Gastrocnemius medialis (tissue), 4 donors: ENCODE measurements at places on chromosomes 3 and 15.

DNA sequence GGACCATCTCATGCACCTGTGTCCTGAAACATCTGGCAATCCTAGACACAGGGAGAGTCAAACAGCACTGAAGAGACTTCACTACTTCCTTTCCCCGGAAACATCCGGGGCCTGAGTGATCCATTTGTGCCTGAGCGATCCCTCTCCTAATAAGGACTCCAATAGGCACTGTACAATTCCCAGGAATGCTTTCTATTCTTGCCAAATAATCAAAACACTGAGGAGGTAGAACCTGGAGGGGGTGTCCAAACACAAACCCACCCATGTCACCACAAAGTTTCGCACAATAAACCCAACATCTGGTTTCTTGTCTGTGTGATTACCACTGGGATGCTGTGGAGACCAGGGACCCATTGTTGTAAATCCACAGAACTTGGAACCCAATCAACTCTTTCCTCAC is 205.0 kb downstream of the OPA1 start:
- DNase-seq = no peak

DNA sequence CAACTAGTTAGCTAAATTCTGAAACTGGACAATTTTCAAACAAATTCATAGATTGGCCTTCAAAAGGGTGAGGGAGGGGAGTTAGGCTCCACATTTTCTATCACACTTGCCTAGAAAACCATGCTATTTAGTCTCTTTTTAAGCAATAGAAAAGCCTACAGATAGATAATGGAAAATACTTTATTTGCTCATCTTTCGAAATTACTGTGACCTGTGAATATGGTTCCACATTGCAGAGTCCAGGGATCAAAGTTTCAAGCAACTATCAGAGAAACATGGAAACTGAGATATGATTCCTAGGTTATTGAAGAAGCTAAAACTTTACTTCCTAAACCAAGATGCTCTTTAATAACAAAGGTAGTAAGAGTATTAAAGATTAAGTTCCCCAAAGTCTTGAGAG is 176.6 kb upstream of the NECTIN3 start:
- no peak for DNase-seq

- no peak for DNase-seq
These were observed 20.9 kb upstream of the IL1RAP start for GRCh38 chr3:190492966-190493365.

- DNase-seq = no peak
These were observed 52.4 kb upstream of the CMTM8 start for GRCh38 chr3:32186097-32186496.
